ENCODE measurements at places on chromosomes 12 and 14. TPM values are rescaled to one million over a fixed set of nuclear protein-coding genes. Genes with fewer than 3 reads are reported as not detected.
A peak's percentile ranks its signal among the peaks of the same experiment; 100 is the strongest.

Gene CTSG
- total RNA-seq: not detected

Gene SLC15A5
- total RNA-seq: not detected

GRCh38 chr14:53035336-53036210 lies 84.7 kb upstream of the FERMT2 start:
- DNase-seq: no peak

GRCh38 chr12:58419196-58419760 lies 477.9 kb downstream of the ATP23 start:
- no peak for DNase-seq

Gene CPNE6
- not detected for total RNA-seq

Gene CMA1
- not detected for total RNA-seq

DNA sequence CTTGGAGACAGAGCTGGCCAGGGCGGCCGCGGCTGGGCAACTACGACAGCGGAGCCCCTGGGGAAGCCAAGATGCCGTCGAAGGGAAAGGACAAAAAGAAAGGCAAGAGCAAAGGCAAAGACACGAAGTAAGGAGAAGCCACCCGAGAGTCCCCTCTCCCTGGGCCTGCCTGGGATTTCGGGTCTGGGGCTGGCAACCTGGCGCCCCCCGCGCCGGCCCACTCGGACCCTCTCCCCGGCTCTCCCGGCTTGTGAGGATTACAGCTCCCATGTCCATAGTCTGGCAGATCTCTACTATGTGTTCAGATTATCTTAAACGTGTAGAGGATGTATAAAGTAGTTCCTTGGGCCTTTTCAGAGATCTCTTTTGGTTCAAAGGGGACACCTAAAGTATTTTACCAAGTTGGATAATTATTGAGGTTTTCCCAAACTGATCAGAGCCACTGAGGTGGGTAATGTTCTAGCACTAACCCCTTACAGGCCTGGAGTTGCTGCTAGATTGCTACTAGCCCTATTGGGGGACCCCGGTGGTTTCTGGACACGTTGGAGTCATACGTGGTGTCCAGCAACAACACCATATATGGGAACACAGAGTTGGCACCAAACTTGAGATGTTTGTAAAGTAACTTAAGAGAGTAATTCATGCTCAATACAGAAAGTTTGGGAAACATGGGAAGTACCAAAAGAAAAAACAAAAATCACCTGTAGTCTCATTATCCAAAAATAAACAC lies 424 bp downstream of the BBOF1 start:
- DNase-seq: peak; percentile 16

GRCh38 chr12:98997899-98998298 lies 352.8 kb downstream of the APAF1 start:
- no peak for DNase-seq

Measured in mammary epithelial cell (primary cell).